RWPE1 (cell line): ENCODE measurements at places on chromosomes 7 and 10.

- DNase-seq = no peak
Observed at GRCh38 chr10:122154031-122154544, 117.0 kb upstream of the BTBD16 start.

GRCh38 chr10:19200211-19200610, 151.6 kb downstream of the MALRD1 start:
- DNase-seq = no peak

- DNase-seq = no peak
Observed at GRCh38 chr10:61262486-61263261, 190.5 kb downstream of the TMEM26 start.

- DNase-seq = no peak
Observed at GRCh38 chr10:125201791-125202622, 41.6 kb upstream of the CTBP2 start.

DNA sequence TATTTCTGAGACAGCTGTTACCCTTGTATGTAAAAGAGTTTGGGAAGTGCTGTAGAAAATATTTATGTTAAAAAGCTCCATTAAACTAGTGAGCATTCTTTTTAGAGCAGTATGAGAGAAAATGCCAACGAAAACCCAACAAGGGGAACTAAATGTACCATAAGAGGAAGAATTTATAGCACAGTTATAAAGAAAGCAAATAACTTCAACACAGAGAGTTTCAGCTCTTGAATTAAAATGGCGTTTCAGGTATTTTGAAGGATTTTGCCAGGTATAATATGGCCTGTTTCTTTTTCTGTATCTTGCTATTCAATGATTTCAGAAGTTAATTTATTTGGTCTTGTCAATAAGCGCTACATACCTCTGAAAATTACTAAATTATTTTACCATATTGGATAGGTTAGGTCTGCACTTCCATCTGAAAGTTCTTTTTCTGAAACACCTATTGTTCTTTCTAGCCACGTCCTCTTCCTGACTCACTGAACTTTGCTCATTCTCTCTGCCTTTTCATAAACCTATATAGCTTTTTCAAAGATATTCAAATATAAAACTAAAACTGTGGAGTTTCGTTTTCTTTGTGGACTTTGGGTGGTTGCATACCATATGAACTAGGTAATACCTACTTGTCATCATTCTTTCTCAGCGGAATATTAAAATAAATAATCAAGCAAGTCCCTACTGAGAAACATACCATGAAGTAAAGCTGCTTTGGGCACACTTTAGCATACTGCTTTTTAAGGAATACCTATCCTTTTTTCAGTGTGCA, 136.1 kb downstream of the SEMA3A start:
- peak; percentile 34 for DNase-seq

DNA sequence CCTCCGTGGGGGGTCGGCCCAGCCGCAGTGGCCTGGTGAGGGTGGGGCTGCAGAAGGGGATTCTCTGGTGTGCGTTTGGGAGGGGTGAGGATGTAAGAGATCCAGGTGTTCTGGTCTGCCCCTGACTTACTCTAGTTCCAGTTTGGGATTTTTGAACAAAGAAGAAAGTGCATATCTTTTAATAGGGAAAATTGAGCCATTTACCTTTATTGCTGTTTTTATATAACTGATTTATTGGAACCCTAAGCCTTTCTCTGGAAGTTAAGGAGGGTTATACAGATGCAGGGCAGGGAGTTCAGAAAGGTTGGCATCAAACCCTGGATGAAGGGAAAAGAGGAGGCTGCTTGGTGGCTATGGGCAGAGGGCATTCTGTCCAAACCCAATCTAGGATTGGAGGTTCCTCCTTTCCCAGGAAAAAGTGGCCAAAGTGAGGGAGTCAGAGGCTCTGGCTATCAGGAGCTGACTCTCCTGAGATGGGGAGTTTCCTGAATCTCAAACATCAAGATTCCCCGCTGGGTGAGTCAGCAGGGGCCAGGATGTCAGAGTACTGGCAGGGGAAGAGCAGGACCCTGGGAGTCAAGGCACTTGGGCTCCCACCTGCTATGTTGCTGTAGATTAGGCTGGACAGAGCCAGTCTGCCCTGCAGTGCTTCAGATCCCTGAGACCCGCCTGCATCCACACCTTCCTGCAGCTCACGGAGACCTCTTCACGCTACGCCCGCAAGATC, 67.5 kb downstream of the CLIP2 start:
- no peak for DNase-seq

GRCh38 chr10:129785536-129785981, 178.5 kb downstream of the EBF3 start:
- DNase-seq = no peak
